ENCODE measurements at places on chromosomes 13 and 19.
A peak's percentile ranks its signal among the peaks of the same experiment; 100 is the strongest.

GRCh38 chr19:737591-738093 is 13.3 kb upstream of the MISP start:
- peak; percentile 54 for DNase-seq

- no peak for DNase-seq
Observed at GRCh38 chr13:18628428-18628827, 553.2 kb downstream of the TUBA3C start.

DNA sequence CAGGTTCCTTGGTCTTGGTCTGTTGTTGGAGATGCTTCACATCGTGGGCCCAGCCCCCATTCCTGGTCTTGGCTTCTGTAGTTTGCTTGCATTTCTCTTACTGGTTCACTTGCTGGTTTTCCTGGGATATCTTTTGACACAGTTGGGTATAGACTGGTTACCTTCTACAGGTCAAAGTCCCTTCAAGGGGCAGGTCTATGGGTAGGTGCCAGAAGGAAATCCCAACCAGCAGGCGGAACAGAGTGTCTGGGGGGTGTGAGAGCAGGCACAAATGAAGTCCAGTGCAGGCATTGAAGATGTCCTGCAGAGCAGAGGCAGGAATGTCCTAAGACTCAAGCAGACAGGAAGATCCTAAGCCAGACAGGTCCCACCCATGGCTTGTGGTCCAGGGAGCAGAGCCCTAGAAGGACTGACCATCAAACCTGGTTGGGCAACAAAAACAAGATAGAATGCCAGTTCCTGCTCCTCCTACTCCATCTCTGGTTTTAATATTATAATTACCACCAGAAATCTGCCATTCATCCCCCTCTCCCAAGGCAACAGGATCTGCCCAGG is 17.7 kb upstream of the WASF3 start:
- DNase-seq: no peak

- no peak for DNase-seq
Observed at GRCh38 chr19:2210206-2210605, 25.9 kb downstream of the PLEKHJ1 start.

- no peak for DNase-seq
Observed at GRCh38 chr19:4586691-4587090, 27.2 kb upstream of the SEMA6B start.

GRCh38 chr19:42199440-42200115 is 17.9 kb downstream of the DEDD2 start:
- DNase-seq: peak; percentile 52

- DNase-seq: no peak
Observed at GRCh38 chr19:46022061-46022430, 807 bp downstream of the PGLYRP1 start.

DNA sequence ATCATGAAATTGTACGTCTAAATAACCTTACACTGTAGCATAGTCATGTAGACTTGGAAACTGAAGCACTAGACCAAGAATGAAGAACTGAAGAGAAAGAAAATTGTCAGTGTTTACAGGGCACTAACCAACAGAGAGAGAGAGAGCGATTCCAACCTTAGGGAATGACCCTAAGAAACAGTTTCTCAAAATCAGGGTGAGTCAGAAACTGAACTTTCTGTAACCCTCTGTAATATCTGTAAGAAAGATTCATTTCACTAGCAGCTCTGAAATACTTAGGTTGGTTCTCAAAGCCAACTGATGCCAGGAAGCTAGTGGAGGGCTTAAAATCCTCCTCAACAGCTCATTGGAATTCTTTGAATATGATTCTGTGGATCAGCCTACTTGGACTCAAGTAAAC is 936.9 kb downstream of the EFNB2 start:
- DNase-seq: no peak

All from stimulated activated CD4-positive, alpha-beta T cell treated with anti-CD3 and anti-CD28 coated beads, Interleukin-2, amount 100 ng/mL, for 48 hours (primary cell).